ENCODE measurements at places on chromosomes 6 and 20. TPM values are rescaled to one million over a fixed set of nuclear protein-coding genes. Genes with fewer than 3 reads are reported as not detected.

The POU3F2 gene
- 0.05 TPM for polyA plus RNA-seq

- DNase-seq = peak; percentile 37
Measured at GRCh38 chr20:32462900-32463641, 104.9 kb downstream of the ASXL1 start.

DNA sequence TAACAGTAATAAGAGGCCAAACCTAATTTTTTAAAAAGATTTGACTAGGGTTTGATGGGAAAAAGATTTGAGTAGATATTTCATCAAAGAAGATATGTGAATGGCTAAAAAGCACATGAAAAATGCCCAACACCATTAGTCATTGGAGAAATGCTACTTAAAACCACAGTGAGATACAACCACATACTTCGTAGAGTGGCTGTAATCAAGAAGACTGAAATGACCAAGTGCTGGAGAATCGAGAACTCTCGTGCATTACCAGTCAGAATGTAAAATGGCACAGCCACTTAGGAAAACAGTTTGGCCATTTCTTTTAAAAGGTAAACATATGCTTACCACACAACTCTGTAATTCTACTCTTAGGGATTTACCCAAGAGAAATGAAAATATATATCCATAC lies 175.5 kb downstream of the EYA2 start:
- DNase-seq = no peak

DNA sequence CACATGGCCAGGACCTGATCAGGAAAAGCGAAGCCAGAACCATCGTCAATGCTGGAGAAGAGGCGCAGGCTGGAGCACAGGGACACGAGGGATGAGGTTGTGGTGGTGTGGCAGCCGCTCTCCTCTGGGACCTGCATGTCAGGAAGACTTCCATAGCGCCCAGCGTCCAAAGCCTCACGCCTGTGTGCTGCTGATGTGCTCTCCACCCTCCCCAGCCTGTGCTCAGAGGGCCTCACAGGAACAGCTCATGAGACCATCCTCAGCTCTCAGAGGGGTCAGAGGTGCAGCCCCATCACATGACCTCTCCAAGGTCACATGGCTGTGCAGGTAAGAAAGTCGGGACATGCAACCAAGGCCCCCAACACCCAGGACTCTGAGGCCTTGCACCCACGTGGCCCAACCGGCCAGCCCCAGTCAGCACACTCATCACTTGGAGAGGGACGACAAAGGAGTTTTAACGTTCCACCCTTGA lies 84.4 kb downstream of the NINL start:
- no peak for DNase-seq

DNA sequence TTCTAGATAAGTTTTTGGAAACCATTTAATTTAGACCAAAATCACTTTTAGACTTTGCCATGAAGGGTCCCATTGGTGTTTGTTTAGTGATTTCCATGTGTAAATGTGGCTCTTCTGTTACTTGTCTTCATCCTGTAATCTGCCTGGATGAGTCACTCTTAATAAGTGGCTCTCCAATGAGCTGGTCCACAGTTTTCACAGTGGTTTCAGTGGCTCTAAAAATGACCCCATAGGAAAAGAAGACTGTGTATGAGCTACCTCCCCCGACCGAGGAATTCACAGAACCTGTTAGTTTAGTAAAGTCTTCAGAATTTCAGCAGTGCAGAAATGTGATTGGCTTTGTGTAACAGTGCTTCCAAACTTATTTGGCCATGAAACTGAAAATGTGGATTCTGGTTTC lies 492.0 kb upstream of the MARCKS start:
- DNase-seq = no peak
